ENCODE measurements at places on chromosomes 13 and 19.

GRCh38 chr19:32396046-32396652 lies 9.4 kb upstream of the DPY19L3 start:
- no peak for DNase-seq

GRCh38 chr19:12140545-12141404 lies 625 bp upstream of the ZNF20 start:
- DNase-seq: peak; percentile 88

DNA sequence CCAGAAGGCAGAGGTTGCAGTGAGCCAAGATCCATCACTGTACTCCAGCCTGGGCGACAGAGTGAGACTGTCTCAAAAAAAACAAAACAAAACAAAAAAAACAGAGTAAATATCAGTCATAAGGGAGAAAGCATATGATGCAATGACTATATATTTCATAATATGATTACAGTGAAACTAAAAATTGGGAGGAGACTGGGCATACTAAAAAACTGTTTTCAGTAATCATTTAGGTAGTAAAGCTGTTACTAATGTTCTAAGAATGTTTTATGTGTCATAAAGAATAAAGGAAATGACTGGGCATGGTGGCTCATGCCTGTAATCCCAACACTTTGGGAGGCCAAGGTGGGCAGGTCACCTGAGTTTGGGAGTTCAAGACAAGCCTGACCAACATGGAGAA lies 15.9 kb downstream of the ZNF573 start:
- DNase-seq: no peak

DNA sequence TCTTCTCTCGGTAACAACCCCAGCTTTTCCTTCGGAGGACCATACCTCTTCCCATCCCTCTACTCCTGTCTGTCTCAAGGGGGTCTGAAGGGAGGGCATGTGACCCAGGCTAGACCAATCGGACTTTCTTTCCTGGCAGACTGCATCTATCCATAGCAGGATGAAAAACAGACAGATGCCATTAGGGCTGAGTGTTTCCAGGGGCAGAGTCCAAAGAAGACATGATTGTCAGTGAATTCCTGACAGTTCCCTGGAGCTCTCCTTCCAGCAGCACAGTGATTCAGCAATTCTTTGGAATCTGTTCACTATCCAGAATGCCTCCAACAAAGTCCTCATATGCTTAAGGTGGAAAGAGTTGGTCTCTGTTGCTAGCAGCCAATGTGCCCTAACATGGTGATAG lies 189.8 kb downstream of the KCTD12 start:
- no peak for DNase-seq

DNA sequence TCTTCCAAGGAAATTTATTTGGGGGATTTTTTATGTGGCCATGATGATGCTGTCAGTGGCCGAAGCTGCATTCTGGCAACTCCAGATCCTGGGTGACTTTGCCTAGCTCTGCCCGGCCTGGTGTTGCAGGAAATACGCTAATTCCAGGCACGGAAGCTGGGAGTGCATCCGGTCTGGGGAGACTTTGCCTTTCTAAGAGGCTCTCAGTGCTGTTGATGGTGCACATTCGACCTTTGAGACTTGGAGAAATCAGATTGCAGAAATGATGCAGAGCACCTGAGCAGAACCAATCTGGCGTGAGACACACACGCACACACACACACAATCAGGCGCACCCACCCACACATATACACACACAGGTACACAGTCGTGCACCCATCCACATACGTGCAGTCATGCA lies 5.9 kb upstream of the TMEM255B start:
- DNase-seq: no peak

DNA sequence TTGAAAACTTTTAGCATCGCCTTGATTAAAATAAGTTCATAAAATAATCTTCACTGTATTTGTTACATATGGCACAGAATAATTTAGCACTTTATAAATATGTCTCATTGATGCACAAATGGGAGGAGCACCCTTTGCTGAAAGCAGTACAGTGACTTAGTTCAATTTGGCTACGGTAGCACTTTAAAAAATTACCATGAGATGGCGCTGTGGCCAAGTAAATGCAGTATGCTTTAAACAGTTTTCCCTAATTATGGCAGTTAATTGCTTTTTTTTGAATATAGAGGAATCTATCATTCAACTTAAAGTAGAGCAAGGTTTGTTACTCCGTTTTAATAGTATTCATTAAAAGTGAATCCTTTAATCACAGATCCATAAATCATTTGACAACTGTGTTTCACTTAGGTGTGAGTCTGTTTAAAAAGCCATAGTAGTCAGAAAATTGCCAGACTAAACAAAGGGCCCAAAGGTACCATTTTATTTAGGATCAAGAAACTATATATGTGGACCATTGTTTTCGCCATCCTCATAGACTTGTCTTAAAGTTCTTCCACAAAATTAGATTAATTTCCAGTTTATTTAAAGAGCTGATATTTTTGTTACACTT lies 34.7 kb upstream of the ESD start:
- peak; percentile 48 for DNase-seq

DNA sequence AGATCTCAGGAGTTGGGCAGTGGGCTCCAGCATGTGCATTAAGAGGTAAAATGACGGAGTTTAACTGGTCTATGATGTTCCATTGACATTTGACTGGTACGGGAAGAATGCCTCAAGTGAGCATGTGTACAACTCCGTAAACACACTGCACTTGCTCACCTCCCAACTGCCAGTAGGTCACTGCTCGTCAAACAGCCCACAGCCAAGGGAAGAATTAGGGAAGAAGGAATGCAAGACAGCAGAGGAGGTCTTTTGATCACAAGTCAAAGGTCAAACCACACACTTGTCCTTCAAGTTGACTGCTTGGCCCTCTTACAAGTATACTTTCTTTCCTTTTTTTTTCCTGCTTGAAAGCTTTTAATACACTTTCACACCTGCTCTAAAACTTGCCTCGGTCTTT lies 236.7 kb downstream of the B3GLCT start:
- no peak for DNase-seq

GRCh38 chr19:39428283-39429112 lies 7.3 kb downstream of the RPS16 start:
- no peak for DNase-seq

DNA sequence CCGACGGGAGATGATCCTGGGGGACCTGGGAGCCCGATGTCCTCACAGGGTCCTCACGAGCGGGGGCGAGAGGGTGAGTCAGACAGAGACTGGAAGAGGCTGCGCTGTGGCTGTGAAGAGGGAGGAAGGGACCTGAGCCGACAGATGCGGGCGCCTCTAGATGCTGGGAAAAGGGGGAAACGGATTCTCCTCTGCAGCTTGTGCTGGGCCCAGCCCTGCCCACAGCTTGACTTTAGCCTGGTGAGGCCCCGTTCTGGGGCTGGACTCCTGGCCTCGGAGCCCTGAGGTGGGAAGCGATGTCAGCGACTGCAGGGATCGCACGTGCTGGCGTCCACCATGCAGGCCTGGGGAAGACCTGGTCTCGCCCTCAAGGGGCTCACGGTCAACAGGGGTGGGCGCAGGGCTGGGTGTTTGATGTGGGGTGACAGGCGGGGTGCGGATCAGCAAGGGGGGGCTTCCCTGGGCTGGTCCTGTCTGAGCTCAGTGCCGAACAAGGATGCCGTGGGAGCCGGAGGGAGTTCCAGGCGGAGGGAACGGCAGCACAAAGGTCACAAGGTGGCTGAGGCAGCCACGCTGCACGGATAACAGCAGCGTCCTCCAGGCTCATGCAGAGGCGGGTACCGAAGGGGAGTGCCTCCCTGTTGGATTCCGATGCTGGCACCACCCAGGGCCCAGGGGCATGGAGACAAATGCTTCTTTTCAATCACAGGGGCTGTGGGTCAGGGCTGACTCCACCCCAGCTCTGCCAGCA lies 31.8 kb downstream of the PIP5K1C start:
- DNase-seq: no peak

DNA sequence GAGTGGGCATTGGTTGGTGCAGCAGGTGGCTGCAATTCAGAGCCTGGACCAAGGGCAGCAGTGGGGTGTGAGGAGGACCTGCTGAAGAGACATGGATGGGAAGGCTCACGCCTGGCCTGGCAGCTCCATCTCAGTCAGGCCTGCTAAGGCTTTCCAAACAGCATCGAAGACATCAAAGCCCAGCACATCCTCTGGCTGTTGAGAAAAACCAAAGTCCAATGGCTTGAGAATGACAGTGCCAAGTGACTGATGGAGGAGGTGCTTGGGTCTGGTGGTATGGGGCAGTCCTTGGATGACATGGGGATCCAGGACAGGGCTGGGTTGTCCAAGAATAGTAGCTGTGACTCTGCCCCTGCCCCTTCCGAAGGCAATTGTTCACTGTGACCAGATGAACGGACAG lies 19.0 kb upstream of the XPO4 start:
- DNase-seq: no peak

- DNase-seq: no peak
These were observed 330.8 kb downstream of the TBC1D4 start for GRCh38 chr13:75151081-75151643.

- no peak for DNase-seq
These were observed 11.7 kb downstream of the NECTIN2 start for GRCh38 chr19:44857837-44858236.

GRCh38 chr19:54434112-54434872 lies 14.7 kb upstream of the LENG8 start:
- DNase-seq: no peak

DNA sequence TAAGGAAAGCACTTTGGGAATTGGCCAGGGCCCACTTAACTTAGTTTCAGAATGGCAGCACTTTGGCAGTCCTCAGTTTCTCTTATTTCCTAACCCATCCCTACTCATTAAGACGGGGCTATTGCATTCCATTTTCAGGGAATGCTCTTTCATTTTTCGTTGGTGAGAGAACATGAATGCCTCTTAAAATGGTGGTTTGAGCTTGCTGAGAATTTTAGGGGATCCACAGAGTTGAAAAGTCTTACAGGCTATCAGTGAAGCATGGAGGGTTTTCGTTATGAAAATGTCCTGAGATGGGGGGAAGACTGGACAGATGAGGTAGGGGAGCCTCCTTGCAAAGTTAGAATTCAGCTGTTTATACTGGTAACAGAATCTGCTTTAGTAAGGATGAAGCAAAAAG lies 71.4 kb downstream of the LRCH1 start:
- DNase-seq: no peak

DNA sequence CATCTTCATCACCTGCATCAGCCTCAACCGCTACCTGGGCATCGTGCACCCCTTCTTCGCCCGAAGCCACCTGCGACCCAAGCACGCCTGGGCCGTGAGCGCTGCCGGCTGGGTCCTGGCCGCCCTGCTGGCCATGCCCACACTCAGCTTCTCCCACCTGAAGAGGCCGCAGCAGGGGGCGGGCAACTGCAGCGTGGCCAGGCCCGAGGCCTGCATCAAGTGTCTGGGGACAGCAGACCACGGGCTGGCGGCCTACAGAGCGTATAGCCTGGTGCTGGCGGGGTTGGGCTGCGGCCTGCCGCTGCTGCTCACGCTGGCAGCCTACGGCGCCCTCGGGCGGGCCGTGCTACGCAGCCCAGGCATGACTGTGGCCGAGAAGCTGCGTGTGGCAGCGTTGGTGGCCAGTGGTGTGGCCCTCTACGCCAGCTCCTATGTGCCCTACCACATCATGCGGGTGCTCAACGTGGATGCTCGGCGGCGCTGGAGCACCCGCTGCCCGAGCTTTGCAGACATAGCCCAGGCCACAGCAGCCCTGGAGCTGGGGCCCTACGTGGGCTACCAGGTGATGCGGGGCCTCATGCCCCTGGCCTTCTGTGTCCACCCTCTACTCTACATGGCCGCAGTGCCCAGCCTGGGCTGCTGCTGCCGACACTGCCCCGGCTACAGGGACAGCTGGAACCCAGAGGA lies 2.6 kb downstream of the P2RY11 start:
- no peak for DNase-seq

DNA sequence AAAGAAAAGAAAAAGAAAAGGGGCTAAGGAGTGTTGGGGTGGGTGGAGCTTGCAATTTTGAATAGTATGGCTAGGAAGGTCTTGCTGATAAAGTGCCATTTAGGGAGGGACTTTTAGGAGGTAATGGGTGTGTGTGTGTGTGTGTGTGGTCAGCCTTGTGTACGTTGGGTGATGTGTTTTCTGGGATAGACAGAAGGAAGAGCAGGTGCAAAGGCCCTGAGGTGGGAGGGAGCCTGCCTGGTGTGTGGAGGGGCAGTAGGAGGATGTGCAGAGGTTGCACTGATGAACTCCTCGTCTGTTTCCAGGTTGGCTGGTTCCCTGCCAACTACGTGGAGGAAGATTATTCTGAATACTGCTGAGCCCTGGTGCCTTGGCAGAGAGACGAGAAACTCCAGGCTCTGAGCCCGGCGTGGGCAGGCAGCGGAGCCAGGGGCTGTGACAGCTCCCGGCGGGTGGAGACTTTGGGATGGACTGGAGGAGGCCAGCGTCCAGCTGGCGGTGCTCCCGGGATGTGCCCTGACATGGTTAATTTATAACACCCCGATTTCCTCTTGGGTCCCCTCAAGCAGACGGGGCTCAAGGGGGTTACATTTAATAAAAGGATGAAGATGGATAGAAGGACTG lies 30.5 kb upstream of the ADGRE1 start:
- no peak for DNase-seq

DNA sequence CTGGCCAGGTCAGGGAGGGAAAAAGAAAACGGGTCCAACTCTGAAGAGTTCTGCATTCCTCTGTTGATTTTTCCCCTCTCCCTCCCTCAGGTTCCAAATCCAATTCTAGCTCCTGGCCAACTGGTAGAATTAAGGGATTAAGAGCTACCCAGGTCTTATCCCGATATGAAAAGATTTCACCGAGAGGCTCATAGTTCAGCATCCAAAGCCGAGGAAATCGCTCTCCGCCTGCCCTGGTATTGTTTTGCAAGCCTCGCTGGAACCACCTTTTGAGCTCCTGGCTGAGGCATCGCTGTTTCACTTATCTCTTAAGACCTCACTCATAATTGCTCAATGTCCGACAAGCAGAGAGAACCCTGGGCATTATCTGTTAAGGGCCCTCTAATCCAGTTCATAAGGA lies 180.4 kb downstream of the URI1 start:
- DNase-seq: no peak
